ENCODE measurements at places on chromosomes 6 and 20.

- DNase-seq, result peak; percentile 51
Measured at GRCh38 chr6:149648148-149649145, at the start of gene KATNA1. KATNA1 (minus strand) TSS chr6:149648714; CDS start chr6:149638547, 10,167 bp downstream.

DNA sequence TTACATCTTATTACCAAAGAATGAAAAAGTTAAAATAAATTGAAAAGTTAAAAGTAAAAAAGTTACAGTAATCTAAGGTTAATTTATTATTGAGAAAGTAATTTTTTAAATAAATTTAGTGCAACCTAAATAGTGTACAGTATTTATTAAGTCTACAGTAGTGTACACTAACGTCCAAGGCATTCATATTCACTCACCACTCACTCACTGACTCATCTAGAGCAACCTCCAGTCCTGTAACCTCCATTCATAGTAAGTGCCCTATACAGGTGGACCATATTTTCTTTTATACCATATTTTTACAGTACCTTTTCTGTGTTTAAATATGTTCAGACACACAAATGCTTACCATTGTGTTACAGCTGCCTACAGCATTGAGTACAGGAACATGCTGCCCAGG lies 624.7 kb upstream of the NOX3 start:
- no peak for DNase-seq

DNA sequence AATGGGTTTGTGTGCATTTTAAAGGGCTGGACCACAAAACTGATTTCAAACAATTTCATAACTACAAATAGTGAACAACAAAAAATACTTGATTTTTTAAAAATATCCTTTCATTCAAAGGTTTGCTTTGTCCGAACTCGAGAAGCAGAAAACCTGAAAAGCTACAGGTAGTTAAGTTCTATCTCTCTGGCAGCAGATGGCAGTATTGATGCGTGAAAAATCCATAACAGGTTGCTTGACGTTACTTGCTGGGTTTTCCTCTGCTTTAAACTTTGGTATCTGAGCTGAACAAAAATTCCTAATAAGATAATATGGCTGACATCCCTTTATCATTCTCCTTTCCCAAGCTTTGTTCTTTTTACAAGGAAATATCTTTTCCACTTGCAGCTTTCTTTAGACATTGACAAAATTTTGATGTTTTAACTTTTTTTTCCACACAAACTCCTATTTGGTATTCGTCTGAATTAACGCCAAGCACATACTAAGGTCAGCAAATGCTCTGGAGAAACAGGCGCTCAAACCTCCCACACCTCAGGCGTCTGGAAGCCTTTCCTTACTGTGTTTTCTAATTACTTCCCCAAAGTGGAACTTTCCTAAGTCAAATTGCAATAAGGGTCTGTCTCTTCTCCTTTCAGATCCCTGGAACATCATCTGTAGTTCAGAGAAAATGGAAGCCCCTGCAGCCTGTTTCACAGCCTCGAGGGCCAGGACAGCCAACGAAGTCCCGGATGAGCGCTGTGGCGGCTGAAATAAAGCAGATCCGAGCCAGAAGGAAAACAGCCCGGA lies 50.3 kb upstream of the GFRAL start:
- DNase-seq, result no peak

- DNase-seq, result no peak
Measured at GRCh38 chr6:108120311-108120710, 45.5 kb upstream of the NR2E1 start.

- no peak for DNase-seq
Measured at GRCh38 chr20:58546756-58547622, 31.8 kb upstream of the APCDD1L start.

DNA sequence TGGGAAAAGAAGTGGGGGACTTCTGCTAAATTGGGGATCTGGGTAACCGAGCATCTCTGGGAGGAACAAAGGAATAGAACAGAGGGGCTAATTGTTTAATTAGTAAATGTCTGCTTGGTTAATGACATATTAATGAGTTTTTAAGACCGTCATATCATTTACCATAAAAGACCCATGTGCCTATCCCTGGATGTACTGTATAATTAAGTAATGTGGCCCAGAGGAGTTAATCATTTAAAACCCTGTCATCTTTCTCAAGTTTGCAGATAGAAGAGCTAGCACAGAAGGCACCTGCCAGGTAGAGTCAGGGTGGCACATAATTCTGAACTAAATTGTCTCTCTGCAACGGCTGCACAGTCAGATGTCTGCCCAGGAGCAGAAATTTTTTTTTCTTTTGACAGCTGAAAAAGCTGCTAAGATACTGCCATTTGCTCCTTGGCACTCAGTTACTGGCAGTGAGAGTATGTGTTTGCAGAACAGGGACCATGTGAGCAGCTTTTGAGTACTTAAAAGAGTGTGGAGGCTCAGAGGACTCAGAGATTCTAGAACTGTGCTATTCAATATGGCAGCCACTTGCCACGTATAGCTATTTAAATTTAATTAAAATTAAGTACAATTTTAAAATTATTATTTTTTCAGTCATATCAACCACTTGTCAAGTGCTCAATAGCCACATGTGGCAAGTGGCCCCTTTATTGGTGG lies 202.7 kb upstream of the SLC35B3 start:
- no peak for DNase-seq

DNA sequence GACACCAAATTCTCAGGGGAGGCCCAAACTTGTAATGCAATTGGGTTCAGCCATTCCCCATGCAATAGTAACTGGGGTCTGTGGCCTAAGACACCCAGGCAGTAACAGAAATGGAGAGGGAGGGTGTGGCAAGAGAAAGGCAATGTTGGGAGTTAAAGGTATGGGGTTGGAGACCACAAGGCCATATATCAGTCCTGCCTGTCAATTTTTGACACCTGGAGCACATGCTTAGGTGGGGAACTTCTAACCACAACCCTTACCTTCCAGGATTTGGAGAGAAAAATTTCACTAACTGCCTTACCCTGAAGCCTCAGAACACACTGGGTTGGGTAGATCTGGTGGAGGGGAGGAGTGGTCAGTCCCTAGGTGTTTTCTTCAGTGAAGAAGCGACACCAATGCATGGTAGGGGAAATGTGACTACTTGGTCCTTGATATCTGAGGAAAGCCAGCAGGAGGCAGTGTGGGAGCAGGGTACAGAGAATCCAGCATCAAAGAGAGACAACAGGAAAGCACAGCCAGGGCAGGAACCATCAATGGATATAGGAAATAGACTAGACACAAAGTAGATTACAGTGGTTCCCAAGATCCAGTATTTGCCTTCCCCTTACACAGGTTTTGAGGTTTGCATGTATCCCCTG lies 6.8 kb upstream of the USP49 start:
- peak; percentile 32 for DNase-seq

Data from activated CD8-positive, alpha-beta memory T cell treated with anti-CD3 and anti-CD28 coated beads for 1 hour (primary cell).